Activated CD8-positive, alpha-beta memory T cell treated with anti-CD3 and anti-CD28 coated beads for 24 hours (primary cell): ENCODE measurements at places on chromosomes 3 and 15.

DNA sequence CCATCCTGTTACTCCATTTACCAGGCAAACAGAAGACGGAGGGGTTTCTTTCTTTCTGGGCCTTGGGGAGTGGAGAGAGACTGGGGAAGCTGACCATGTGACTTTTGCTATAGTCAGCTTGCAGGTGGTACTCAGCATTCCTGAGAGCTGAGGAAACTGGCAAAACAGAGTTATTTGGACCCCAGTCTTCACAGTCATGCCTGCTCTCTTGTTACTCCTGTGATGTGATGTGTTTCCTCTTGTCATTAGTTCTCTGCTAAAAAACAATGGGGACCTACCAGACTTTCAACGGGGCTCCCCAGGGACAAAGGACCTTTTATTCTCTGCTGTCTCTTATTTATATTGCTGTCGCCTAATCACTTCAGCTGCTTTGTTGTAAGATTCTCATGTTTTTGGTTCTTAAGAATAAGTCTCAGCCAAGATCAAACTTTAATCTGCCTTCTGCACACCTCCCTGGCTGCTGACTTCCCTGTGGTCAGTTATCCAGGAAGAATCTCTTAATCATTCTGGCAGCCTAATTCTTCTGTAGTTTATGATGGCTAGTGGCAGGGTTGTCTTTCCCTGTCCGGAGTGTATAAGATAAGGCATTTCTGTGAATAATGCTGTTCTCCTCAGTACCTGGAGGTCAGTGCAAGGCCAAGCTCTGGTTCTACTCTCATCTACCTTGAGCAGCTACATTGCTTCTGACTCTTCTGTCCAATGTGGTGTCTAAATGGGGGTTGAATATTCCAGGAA lies 8.8 kb downstream of the STARD9 start:
- no peak for DNase-seq

- no peak for DNase-seq
Measured at GRCh38 chr3:157493627-157494550, 9.3 kb downstream of the VEPH1 start.

GRCh38 chr3:179036226-179036625 lies 35.4 kb downstream of the ZMAT3 start:
- no peak for DNase-seq

GRCh38 chr3:194871143-194871863 lies 185.6 kb downstream of the FAM43A start:
- no peak for DNase-seq

- DNase-seq = peak; percentile 82
Measured at GRCh38 chr3:27483117-27484014, 818 bp downstream of the SLC4A7 start.

GRCh38 chr3:78090382-78090781 lies 1050.5 kb downstream of the ROBO2 start:
- no peak for DNase-seq

DNA sequence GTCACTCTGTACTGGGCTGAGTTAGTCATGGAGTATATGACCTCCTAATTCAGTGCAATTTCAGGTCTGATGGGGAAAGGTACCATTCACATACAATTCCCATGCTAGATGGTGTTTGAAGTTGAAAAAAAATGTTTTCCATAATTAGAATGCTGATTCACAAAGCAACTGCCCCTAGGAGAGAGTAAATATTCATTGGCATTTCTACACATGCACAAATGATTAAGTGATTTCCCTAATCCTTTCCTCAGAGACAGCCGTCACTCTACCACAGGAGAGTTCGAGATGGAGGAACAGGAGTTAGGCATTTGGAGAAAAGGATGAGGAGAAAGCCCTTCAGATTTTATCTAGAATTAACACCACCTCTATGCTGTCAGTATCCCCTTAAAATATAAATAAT lies 32.5 kb downstream of the GADL1 start:
- DNase-seq = no peak

DNA sequence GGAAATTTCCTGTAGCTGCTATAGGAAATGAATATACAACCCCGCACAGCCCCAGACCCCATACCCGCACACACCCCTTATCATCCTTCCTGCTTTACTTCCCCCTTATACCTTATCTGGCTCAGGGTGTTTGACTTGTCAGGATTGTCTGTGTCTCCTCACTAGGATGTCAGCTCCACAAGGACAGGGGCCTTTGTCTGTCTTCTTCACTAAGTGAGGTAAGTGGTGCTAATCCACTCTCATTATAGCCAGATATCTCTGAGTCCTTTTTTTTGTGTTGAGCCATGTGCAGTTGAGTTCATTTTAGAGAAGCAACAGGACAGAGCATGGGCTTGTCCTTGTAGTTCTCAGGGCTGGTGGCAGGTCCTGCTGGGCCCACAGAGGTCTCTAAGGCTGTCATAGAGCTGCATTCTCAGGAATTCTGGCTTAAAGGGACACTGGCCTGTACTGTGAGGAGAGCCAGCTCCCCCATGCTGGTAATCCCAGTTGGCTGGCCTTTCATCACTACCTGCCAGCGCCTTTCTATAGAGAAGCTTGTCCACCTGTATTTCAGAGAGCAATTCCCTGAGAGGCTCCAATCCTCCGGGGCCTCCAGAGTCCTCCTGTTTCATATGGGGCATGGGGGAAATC lies 9.0 kb downstream of the KY start:
- peak; percentile 17 for DNase-seq

GRCh38 chr15:35013370-35013769 lies 25.3 kb upstream of the ZNF770 start:
- DNase-seq = no peak

DNA sequence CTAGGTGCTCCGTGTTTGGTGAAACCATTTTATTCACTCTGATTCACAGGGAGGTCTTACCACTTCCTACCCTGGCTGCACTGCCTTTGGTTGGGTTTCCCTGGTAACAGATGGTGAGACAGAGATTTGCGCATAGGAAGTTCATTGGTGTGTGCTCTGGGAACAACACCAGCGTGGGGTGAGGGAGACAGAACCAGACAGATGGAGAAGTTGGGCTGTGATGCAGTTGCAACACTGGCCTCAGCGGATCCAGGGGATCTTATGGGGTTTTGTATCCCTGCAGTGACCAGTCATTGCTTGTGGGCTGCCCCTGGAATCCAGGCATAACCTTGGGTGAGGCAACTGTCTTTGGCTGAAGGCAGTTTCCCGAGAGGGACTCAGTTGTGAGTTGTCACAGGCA lies 12.5 kb upstream of the IL16 start:
- no peak for DNase-seq

GRCh38 chr3:13647298-13648059 lies 98.6 kb downstream of the FBLN2 start:
- DNase-seq = no peak
